ENCODE measurements at places on chromosomes 6 and 20.

DNA sequence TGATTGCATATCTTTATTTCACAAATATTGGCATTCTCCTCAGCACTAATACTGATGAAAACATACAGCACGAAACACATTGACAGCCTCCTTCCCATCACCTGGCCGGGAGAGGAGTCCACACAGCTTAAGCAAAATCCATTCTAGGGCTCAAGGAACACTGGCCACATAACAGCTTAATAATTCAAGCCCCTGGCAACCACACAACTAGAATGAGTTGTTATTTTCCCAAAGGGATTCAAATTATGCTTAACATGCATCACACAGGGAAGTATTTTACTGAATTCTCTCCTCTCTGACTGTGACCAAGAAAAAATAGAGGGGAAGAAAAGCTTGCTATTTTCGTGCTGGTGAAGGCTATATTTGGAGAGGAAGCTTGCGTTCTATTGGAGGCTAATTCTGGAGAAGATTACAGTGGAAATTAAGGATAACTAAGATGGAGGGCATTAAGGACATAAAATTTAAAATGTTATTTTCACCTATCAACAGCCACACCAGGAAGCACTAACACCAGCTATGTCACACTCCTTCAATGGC is 198.5 kb downstream of the ADGRG6 start:
- DNase-seq: no peak

DNA sequence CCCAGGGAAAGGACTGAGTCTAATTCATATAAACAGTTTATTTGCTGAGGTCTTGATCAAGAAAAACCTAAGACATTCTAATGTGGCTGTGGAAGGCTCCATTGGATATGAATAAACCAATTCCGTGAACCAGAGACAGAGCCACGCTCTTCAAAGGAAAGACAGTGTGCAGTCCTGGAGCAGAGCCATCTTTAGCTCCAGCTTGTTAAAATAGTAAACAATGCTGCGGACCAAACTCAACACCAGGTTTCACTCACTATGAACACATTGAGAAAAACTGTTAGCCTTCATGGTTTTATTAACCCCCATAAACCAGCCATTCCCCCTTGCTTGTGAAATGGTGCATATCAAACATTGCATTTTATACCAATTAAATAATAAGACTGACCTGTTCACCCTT is 61.9 kb downstream of the COL9A1 start:
- DNase-seq: no peak

DNA sequence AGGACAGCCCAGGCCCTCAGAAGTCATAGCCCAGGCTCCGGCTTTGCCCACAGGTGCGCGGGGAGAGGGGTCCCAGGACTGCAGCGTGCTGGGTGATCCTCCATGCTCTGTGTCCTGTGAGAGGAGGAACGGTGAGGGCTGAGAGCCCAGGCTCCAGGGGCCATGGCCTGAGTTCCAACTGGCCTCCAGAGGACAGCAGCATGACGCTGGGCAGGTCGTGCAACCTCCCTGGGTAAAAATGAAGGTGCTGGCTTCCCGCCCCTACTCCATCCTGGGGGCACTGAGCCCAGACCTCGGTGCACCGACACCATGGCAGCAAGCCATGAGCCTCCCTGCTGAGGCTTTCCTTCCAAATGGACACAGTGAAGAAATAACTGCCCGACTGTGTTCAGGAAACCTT is 305.4 kb downstream of the TAF4 start:
- no peak for DNase-seq

DNA sequence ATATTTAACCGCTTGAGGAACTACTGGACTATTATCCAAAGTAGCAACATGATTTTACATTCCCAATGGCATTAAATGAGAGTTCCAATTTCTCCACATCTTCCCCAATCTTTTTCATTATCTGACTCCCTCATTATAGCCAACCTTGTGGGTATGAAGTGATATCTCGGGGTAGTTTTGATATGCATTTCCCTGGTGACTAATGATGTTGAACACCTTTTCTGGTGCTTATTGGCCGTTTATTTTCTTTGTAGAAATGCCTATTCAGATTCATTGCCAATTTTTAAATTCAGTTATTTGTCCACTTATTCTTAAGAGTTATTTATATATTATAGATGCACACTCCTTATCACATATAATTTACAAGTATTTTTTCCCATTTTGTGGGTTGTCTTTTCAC is 129.0 kb downstream of the MMS22L start:
- no peak for DNase-seq

- no peak for DNase-seq
Observed at GRCh38 chr6:130851026-130851425, 23.8 kb downstream of the SMLR1 start.

- no peak for DNase-seq
Observed at GRCh38 chr20:33947709-33948295, 45.9 kb upstream of the RALY start.

GRCh38 chr6:152771061-152771687 is 20.6 kb downstream of the VIP start:
- no peak for DNase-seq

- DNase-seq: no peak
Observed at GRCh38 chr20:1291191-1291741, 25.2 kb downstream of the SNPH start.

DNA sequence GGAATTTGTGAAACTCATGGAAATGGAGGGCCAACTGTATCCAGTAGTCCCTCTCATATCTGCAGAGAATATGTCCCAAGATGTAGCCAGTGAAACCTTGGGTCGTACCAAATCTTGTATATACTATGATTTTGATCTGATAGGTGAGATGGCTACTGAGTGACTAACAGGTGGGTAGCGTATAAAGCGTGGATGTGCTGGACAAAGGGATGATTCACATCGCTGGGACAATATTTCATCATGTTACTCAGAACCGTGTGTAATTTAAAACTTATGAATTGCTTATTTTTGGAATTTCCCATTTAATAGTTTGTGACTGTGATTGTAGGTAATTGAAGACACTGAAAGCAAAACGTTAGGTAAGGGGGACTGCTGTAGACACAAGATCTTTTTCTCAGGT is 144.1 kb downstream of the SMAP1 start:
- DNase-seq: no peak

- no peak for DNase-seq
Observed at GRCh38 chr20:62336329-62336728, 30.8 kb downstream of the LAMA5 start.

GRCh38 chr6:147220345-147220744 is 16.1 kb downstream of the STXBP5 start:
- no peak for DNase-seq

DNA sequence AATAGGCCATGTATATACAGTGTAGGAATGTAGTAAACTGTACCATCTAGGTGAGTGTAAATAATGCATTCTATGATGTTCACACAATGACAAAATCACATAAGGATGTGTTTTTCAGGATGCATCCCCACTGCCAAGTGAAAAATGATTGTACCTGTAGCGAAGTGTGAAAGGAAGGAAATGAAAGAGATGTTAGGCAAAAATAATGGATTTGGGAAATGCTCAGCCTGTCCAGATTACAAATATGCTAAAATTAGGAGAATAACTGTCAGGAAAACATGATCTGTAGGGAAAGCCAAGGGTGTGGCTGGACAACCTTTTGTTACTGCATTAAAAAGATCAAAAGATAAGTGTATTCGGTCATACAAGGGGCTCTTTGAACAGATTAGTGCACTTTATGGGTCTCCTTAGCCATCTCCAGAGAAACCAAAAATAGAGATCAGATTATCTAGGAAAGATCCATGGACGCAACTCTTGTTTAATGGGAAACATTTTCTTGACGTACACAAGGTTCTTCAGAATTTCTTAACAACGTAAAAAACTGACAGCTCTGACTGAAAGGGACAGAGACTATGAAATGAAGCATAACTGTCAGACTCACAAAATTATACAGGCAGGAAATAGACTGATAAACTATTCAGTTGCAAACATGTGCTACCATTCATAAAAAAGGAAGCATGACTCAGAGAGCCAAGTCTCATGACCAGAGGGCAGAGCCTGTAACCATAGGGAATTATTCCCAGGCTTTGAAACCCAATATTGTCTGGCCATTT is 253.6 kb upstream of the RAB32 start:
- no peak for DNase-seq

- peak; percentile 41 for DNase-seq
Observed at GRCh38 chr6:42898891-42899361, 16.9 kb upstream of the PTCRA start.

DNA sequence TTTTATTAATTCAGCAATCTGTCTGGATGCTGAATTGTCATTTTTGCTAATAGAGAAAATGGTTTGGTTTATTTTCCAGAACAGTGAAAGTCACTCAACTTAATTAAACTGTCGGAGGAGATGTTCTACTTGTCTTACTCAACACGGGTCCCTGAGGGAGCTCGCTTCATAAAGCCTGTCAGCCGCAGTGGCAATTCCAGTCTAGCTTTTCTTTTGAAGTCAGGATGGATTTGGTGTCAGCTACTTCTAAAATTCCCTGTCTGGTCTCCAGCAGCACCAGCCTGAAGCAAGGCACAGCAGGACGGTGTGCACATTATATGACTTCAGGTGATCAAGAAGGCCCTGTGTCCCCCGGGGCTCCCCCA is 261.5 kb downstream of the SLC24A3 start:
- no peak for DNase-seq

- no peak for DNase-seq
Observed at GRCh38 chr6:168412456-168412855, 28.5 kb upstream of the SMOC2 start.

DNA sequence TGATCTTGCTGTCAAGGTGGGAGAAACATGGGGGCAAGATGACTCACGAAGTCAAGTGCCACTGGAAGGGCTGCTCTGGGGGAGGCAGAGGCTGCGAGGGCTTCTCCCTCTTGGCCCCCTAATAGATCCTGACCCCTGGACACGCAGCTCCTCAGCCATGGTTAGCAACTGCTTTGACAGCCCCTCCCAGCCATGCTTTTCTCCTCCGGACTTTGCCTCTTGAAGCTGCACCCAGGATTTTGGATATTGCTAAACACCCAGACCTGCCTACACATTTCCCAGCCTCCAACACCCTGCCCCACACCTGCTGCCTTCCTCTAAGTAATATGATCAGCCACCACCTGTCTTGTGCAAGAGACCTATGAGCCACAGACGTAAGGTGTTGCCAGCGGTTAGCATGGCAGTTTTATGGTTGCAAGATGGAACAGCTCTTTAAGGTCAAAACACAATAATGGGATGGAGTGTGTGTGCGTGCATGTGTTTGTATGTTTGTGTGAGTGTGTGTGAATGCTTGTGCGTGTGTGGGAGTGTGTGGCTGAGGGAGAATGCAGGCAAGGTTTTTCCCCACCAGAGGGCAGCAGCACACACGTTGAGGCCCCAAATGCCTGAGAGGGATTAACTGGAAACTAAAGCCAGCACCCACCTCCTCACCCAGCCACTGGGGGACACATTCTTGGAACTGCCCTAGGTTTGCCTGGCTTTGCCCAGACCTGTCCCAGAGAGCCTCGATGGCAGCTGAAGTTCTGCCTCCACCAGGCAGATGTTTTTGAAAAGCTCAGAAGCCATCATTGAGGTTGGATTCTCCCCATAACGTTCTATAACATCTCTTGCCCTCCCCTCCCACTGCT is 2.5 kb downstream of the IP6K3 start:
- DNase-seq: peak; percentile 82

GRCh38 chr20:47926731-47927130 is 141.4 kb upstream of the SULF2 start:
- no peak for DNase-seq

DNA sequence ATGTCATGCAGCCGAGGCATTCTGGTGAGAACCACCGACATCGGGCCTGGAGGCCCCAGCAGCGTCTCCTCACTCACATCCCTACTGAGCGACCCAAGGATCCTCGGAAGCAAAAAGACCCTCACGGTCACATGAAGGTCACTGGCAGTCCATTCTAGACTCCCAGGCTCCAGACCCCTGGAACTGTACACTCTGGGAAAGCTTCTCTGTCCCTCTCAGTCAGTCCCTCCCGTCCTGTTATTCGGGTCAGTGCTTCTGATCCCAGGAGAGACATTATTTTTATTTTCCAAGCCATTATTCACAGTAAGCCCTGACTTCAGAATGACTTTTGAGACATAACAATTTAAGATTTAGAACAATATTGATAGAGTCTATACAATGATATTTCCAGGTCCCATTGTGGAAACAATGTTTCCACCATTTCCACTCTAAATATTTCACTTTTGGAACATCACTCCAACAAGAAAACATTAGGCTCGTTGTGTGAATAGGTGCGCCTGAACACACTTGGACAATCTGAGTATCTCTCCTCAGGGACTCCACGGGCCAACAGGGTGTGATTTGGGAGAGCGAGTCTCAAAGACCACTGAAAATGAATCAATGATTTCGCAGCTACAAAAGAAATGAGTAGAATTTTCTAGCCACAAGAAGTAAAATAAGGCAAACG is 199.7 kb downstream of the SOD2 start:
- DNase-seq: no peak

DNA sequence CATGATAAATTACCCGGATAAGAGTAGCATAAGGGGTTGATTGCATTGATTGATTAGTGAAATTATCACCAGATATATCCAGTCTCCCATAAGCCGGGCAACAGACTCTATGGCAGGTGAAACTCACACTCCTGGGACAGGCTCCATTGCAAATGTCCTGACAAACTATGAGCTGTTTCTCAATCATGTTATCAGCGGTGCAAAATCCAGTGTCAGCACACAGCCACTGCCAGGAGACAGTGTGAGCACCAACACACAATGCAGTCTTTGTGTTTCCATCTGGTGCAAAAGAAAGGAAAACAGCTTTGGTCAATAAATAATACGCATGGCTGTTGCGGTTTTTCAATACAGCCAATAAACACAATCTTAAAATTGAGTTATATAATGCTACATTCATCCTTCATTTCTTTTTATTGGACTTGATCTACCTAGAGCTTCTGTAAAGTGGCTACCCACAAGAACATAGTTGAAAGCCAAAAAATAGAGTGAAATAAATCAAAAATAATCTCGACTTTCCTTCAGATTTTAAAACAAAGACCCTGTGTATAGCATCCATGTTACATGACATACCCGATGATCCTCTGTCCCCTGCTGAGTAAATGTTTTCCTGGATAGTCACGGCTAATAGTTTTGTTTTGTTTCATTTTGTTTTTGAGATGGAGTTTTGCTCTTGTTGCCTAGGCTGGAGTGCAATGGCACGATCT is 64.3 kb upstream of the AFDN start:
- no peak for DNase-seq

- no peak for DNase-seq
Observed at GRCh38 chr6:112539355-112539754, 192.2 kb downstream of the RFPL4B start.

- DNase-seq: no peak
Observed at GRCh38 chr6:41047745-41048732, 5.0 kb upstream of the APOBEC2 start.

All from NK-92 treated with Interleukin-12 subunit alpha and Interleukin-12 subunit beta, amount 100 ng/mL, for 24 hours (cell line).